CD4-positive, alpha-beta T cell treated with Interleukin-15 for 4 hours (primary cell): ENCODE measurements at places on chromosomes 2 and 18.

DNA sequence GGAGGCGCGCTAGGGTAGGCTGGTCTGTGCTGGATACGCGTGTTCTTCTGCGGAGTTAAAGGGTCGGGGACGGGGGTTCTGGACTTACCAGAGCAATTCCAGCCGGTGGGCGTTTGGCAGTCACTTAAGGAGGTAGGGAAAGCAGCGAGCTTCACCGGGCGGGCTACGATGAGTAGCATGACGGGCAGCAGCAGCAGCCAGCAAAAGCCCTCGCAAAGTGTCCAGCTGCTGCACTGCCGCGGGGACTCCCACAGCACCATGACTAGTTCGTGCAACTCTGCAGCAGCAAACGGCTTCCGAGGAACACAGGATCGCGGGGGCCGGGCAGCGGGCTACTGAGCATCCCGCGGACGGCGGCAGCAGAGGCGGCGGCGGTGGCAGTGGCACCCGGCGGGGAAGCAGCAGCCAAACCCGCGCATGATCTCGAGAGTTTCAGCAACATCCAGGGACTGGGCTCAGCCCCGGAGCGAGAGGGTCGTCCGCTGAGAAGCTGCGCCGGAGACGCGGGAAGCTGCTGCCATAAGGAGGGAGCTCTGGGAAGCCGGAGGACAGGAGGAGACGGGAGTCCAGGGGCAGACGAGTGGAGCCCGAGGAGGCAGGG lies 368 bp downstream of the TMEFF2 start:
- DNase-seq = no peak

- no peak for DNase-seq
These were observed 8.2 kb upstream of the RBM44 start for GRCh38 chr2:237790353-237790752.

DNA sequence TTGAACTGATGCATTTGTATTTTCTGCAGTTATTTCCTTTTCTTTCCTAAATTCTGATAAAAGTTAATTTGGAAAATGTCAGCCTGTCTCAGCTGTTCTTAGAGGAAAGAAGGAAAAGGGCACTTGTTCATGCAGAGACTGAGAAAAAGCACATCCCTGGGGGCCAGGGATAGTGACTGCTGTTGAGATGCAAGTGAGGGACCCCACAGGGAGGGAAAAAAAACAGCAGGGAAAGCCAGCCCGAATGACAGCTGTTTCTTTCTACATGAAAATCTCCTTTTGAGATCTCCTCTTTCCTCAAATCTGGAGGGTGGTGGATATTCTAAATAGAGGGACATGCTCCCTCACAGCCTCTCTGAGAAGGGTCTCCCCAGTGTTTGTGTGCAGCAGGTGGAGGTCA lies 14.0 kb upstream of the MTA3 start:
- DNase-seq = no peak

DNA sequence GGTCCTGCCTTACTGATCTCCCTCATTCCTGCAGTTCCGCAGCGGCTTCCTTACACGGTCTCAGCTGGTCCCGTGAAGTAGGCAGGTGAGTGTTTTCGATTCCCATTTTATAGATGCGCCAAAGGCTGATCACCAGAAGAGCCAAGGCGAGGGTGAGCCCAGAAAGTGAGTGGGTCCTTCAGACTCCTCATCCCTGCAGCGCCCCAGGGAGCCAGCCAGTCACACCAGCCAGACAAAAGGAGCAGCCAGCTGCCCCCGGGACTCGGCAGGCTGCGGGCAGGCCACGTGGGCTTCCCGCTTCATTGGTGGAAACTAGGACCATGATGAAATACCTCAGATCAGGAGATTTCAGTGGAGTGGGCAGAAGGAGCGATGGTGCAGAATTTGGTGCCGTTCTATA lies 85.9 kb downstream of the SMAD7 start:
- no peak for DNase-seq

GRCh38 chr2:138335036-138335435 lies 166.5 kb upstream of the SPOPL start:
- no peak for DNase-seq

- DNase-seq = no peak
These were observed 336.9 kb upstream of the PKDCC start for GRCh38 chr2:41710944-41711343.

GRCh38 chr2:58073008-58073407 lies 26.4 kb downstream of the VRK2 start:
- DNase-seq = no peak
